CD4-positive, alpha-beta T cell treated with Interleukin-4 for 1 hour (primary cell): ENCODE measurements at places on chromosomes 7 and 10.

DNA sequence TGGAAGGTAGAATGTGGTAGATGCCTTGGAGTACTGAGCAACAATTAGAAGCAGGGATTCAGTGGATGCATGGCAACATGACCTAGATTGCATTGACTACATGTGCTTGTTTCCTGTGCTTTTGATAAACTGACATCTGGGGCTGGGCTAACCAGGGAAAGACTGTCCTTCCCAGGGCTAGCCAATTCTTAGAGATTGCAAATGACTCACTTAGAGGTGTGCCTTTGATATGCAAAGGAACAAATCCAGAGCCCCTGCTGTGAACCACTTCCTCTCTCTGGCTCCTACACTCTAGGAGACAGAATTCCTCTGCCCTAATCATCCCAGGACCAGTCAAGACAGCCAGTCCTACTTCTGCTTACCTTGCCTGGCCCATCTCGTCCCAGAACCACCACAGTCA lies 651.5 kb downstream of the LRMDA start:
- DNase-seq: no peak

DNA sequence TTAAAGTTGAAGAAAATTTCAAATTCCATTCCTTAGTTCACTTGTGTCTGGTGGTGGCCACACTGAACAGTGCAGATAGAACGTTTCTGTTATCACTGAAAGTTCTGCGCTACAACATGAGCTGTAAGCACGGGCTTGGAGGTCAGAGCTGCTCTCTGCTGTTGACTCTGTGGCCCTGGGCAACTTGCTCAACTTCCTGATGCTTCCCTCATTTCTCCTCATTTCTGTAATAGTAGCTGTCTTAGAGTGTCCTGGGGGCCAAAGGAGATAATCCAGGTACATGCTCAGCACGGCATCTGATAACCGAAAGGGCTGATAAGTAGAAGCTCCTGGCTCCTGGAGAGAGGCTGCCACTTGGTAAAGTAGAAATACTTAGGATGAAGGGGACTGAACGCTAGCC lies 92.3 kb upstream of the DUSP5 start:
- no peak for DNase-seq

GRCh38 chr10:49741108-49741995 lies 20.8 kb downstream of the OGDHL start:
- DNase-seq: no peak

- no peak for DNase-seq
These were observed 56.9 kb upstream of the WNT16 start for GRCh38 chr7:121271916-121272315.

DNA sequence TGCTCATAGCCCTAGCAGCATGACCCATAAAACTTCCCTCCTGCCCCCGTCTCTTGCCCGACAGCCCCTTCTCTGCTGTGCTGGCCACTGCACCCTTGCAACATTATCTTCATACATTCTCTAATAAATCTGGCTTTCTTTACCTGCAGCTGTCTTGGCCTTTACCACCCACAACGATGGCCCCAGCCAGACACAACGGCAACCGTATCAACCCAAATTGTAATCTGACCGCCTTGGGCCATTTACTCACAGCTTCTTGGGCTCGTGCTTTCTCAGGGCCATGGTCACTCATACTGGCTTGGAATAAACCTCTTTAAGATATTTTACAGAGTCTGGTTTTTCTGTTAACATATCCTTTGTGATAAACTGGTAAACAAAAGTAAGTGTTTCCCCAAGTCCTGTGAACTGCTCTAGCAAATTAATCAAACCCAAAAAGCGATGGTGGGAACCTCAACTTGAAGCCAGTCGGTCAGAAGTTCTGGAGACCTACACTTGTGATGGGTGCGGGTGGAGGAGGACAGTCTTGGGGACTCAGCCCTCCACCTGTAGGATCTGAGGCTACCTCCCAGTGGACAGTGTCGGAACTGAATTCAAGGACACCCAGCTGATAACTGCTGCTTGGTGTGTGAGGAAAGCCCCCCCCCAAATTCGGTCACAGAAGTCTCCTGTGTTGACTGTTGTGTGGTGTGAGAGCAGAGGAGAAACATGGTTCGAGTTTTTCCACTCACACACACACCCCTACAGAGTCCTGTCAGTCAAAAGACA lies 87.6 kb upstream of the ATP6V0A4 start:
- no peak for DNase-seq

DNA sequence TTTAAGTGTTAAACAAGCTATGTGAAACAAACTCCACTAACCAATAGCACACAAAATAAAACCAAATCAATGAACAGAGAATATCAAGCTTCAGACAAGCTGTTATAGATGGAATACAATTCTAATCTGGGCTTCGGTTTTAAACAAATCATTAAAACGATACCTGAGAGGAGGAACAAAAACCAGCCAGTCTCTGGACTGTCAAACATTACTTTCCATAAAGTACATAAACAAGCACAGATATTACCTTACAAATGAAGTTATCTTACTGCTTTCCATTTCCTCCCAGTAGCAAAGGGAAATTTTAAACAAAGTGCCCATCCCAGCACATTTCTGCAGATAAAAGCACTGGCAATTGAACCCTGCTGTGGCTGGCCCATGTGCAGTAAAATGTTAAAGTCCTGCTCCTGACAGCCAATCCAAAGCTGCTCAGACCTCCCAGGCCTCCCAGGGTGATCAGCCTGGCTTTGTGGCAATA lies 128.0 kb downstream of the NRCAM start:
- DNase-seq: no peak

DNA sequence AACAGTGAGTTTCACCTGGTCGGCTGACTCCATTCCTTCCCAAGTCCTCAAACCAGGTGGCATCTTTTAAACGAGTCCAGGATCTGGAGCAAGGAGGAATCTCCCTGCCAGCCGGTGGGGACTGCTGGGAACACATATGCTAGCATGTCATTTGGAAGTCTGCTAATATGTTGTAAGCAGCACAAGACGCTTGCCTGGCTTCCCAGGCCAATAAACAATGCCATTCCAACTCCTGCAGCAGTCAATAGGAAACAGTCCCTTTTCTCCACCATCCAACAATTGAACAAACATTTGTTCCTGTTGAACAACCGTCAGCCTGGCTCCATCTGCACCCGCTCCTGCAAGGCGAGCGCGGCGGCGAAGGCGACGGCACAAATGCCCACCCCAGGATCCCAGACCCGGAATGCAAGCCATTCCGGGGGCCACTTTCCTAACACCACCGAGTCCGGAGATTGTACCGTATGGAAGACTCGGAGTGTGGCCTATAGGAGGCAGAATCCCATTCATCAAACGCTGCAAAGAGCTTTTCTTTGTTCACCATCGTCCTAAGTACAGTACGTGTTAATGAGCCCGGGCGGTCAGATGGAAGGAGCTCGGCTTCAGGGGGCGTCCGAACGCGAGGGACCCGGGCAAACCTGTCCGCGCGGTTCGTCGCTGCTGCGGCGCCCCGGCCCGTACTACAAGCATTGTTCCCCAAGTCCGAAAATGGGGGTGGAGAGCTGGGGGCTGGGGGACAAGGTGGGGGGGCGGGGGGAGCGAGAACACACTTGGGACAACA lies 1.6 kb downstream of the FAM53B start:
- DNase-seq: no peak

GRCh38 chr10:84294766-84295447 lies 33.5 kb upstream of the CCSER2 start:
- DNase-seq: no peak

- DNase-seq: no peak
These were observed 157.7 kb upstream of the EEPD1 start for GRCh38 chr7:35995334-35995733.
